ENCODE measurements at places on chromosomes 1 and 21. TPM values are rescaled to one million over a fixed set of nuclear protein-coding genes. Genes with fewer than 3 reads are reported as not detected.

DNA sequence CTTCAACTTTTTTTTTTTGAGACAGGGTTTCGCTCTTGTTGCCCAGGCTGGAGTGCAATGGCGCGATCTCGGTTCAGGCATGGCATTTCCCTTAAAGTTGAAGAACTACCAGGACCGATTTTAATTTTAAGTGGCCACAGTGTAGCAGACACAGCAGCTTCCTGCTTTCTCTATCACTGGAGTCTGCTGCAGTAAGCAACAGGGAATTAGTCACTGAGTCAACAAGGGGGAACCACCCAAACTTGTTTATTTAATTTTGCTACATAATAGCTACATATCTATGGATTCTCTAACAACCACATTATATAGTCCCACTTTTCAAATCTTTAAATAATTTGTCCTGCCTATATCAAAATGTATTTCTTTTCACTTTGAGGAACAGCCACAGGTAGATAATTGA is 12.5 kb upstream of the TNNI3K start:
- no peak overlapping the region for H3K4me3 ChIP-seq
- DNase-seq, result no peak
- H3K36me3 ChIP-seq, result no peaks in the 10 kb centered on the region

GRCh38 chr1:182575540-182576149 is 13.4 kb downstream of the RNASEL start:
- peaks cover 8% of the 10 kb centered on the region for H3K4me1 ChIP-seq
- H3K36me3 ChIP-seq, result peaks cover 20% of the 10 kb centered on the region

RAB13 gene
- 53.4 TPM for total RNA-seq

GRCh38 chr1:102628109-102628613 is 480.2 kb downstream of the COL11A1 start:
- H3K36me3 ChIP-seq, result no peaks in the 10 kb centered on the region
- no peak overlapping the region for H3K4me3 ChIP-seq
- H3K4me1 ChIP-seq, result no peaks in the 10 kb centered on the region
- DNase-seq, result no peak
- no peaks in the 10 kb centered on the region for H3K27me3 ChIP-seq

GRCh38 chr1:111366256-111366655 is 61.3 kb downstream of the OVGP1 start:
- no peak overlapping the region for H3K4me3 ChIP-seq
- no peak overlapping the region for H3K27ac ChIP-seq
- H3K4me1 ChIP-seq, result no peaks in the 10 kb centered on the region
- H3K36me3 ChIP-seq, result no peaks in the 10 kb centered on the region
- H3K27me3 ChIP-seq, result no peaks in the 10 kb centered on the region
- DNase-seq, result no peak

GRCh38 chr1:218171302-218171893 is 113.7 kb upstream of the RRP15 start:
- H3K4me3 ChIP-seq, result no peak overlapping the region
- no peaks in the 10 kb centered on the region for H3K27me3 ChIP-seq
- H3K4me1 ChIP-seq, result no peaks in the 10 kb centered on the region
- H3K36me3 ChIP-seq, result no peaks in the 10 kb centered on the region
- H3K27ac ChIP-seq, result no peak overlapping the region

SPRR2F gene
- total RNA-seq, result 0.76 TPM

- DNase-seq, result no peak
- no peak overlapping the region for H3K27ac ChIP-seq
- H3K27me3 ChIP-seq, result no peaks in the 10 kb centered on the region
- H3K4me3 ChIP-seq, result no peak overlapping the region
- no peaks in the 10 kb centered on the region for H3K4me1 ChIP-seq
These were observed 41.2 kb downstream of the SPATA6 start for GRCh38 chr1:48430832-48431231.

CELA2B gene
- 0.40 TPM for total RNA-seq

DNA sequence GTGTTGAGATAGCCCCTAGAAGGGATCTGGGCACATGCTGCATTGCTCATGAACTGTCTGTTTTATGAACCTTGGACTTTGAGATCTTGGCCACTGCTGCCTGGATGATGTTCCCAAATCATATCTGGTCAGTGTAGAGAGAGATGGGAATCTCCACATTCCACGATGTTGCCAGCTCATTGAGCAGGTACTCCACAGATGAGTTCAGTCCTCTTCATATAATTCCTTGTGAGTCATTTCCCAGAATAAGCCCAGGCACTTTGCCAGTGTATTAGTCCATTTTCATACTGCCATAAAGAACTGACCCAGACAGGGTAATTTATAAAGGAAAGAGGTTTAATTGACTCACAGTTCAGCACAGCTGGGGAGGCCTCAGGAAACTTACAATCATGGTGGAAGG is 254.0 kb upstream of the RUNX1 start:
- no peaks in the 10 kb centered on the region for H3K36me3 ChIP-seq
- no peaks in the 10 kb centered on the region for H3K27me3 ChIP-seq
- no peak overlapping the region for H3K4me3 ChIP-seq
- H3K4me1 ChIP-seq, result no peaks in the 10 kb centered on the region
- no peak overlapping the region for H3K27ac ChIP-seq

- H3K36me3 ChIP-seq, result no peaks in the 10 kb centered on the region
- peak; percentile 28 for DNase-seq
- H3K27me3 ChIP-seq, result no peaks in the 10 kb centered on the region
- H3K4me3 ChIP-seq, result no peak overlapping the region
These were observed 19.8 kb upstream of the MUTYH start for GRCh38 chr1:45359882-45360513.

- DNase-seq, result peak; percentile 49
- no peak overlapping the region for H3K27ac ChIP-seq
- no peak overlapping the region for H3K4me3 ChIP-seq
- H3K36me3 ChIP-seq, result no peaks in the 10 kb centered on the region
These were observed 54.9 kb downstream of the ACBD3 start for GRCh38 chr1:226131639-226132038.

DNA sequence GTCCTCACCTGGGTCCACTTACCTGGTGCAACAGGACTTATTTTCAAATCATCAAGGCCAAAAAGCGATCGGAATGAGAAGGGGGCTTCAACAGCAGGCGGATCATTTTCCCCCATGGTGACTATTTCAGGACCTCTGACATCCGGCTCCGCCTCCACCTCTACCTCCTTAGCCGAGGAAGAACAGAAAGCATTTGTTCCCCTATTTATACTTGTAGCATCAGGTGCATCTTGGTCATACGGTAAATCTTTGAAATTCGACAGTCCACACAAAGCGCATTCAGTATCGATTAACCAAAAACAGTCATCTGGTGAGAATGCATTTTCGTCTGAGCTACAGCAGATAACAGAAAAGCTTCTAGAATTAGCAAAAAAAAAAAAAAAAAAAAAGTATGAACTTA is 550 bp downstream of the TMPRSS3 start:
- H3K36me3 ChIP-seq, result no peaks in the 10 kb centered on the region
- DNase-seq, result no peak
- no peak overlapping the region for H3K27ac ChIP-seq
- peaks cover 16% of the 10 kb centered on the region for H3K4me1 ChIP-seq
- H3K4me3 ChIP-seq, result no peak overlapping the region
- H3K27me3 ChIP-seq, result peaks cover 7% of the 10 kb centered on the region

GRCh38 chr1:158112994-158113758 is 67.5 kb upstream of the CD1D start:
- H3K36me3 ChIP-seq, result no peaks in the 10 kb centered on the region
- no peak for DNase-seq
